H9 (cell line): ENCODE measurements at places on chromosomes 11 and 22.
A peak's percentile ranks its signal among the peaks of the same experiment; 100 is the strongest.

DNA sequence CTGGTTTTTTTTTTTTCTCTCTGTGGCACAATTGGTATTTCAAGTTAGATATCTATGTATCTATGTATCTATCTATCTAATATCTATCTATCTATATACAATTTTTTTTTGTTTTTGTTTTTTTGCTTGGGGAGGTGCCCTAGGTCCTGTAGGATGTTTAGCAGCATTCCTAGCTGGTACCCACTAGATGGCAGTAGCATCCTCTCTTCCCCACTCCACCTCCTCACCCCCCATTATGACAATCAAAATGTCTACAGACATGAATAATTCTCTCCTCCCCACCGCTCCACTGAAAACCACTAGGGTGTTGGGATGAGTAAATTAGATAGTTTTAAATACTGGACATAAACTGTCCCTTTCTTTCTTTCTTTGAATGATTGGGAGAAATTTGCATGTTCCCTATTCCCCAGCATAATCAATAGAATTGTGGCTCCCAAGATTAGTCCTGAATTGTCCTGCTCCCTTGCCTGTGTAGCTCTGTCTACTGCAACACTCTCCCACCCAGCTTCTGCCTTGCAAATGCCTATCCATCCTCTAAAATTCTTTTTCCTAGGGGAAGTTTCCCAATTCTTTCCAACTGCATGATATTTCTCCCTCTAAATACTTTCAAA is 1152.4 kb downstream of the LRRC4C start:
- DNase-seq = no peak

DNA sequence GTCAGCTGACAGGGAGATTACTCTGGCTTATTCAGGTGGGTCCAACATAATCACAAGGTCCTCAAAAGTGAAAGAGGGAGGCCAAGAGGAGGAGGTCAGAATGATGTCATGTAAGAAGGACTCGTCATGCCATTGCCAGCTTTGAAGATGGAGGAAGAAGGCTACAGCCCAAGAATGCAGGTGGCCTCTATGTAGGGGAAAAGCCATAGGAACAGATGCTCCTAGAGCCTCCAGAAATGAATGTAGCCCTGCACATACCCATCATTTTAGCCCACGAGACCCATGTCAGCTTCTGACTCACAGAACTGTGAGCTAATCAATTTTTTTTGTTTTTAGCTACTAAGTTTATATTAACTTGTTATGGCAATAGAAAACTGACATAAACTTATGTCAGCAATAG is 171.1 kb downstream of the DBX1 start:
- DNase-seq = no peak

DNA sequence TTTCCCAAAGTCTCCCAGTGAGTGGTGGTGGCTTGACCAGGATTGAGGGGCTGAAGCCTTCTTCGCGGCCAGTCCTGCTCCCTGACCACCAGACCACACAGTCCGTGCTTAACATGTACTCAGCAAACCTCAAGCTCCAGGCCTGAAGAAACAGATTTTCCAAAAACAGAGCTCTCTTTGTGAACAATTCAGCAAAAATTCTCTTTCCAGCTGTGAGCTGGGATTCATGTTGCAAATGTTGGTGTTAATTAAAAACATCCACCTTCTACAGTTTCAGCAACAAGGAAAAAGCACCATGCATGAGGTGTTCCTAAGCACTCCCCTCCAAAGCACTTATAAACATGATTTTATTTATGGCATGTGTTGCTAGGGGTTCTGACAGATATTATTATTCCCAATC is 129.5 kb downstream of the ETS1 start:
- DNase-seq = no peak

GRCh38 chr11:15826826-15827225 is 529.5 kb downstream of the SOX6 start:
- peak; percentile 84 for DNase-seq

- DNase-seq = no peak
Measured at GRCh38 chr11:69301455-69302401, 7.8 kb downstream of the MYEOV start.

GRCh38 chr11:111438846-111439520 is 59.9 kb upstream of the POU2AF1 start:
- DNase-seq = no peak

DNA sequence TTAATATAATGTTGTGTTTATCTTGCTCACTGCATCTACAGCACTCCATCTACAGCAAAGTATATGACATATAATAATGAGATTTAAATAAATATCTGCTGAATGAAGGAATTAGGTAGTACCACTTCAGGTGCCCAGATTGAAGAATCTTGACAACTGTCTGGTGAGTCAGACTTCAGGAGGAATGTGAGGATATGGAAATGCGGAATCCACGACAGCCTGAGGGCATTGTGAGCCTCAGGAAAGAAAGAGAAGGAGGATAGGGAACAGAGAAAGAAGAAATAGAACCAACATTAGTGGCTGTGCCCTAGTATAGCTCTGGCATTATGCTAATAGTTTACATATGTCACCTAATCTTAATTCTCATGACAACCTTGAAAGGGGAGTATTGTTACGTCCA is 304.4 kb downstream of the AASDHPPT start:
- peak; percentile 33 for DNase-seq

DNA sequence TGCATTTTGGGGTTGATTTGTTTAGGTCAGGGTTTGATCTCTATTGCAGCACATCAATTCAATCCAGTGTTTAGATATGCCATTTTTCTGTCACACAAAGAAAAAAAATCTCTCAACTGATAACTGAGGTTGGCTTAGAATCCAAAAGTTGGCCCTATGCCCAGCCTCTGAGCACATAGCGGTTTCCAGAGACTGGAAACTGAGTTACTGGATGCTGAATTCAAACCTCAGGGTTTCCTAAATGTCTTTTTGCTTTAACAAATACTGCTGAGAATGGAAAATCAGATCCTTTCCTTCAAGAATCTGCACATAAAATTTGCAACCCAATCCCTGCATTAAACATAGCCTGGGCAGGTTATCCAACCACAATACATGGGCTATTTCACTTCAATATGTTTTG is 4.0 kb downstream of the P4HA3 start:
- no peak for DNase-seq

DNA sequence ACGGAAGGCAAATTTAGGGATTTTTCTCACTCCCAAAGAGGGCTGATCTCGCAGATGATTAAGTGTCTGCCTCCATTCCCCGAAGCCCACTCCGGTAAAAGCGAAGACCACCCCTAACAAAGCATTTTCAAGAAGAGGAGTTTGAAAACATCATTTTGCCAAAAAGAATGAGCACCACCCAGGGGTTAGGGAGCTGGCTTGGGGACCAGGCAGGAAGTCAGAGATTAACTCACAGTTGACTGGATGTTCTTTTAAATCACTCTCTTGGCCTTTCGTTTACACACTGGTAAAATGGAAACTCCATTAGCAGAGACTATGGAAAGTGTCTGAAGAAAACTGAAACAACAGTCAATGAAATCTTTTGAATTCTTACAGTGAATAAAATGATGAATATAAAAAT is 7.9 kb upstream of the TRIM44 start:
- DNase-seq = no peak

GRCh38 chr11:16604794-16605388 is 133.6 kb upstream of the C11orf58 start:
- peak; percentile 39 for DNase-seq

DNA sequence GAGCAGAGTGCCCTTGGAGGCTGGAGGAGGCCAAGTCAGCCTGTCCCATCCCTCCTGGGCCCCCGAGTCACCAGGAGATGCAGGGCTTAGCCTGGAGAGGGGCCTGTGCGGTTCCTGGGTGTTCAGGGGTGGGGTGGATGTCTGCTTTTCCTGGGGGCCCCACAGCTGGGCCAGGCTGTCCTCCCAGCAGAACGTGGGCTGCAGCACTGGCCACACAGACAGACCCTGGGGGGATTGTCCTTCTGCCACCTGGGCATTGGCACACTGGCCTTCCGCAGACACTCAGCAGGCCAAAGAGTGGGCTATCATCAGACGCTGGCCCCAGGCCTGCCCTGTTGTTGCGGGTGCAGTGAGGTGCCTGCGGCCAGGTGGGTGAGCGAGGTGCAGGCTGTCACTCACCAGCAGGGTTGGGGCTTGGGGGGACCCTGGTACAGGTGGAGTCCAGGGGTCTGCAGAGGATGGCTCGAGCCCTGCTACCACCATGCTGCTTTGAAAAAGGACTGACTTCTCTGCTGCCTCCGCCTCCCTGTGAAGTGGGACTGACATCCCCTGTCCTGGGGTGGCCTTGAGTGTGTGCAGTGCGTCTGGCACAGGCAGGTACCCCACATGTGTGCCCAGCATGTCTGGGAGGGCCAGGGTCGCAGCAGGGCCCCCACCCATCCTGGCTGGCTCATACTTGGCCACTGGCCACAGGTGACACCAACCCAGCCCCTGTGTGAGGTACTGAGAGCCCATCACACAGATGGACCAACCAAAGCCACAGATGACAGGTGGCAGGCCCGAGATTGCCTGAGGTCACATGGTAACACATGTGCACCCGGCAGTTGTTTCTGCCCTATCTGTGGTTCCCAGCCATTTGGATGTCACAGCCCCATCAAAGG is 39.0 kb upstream of the KCNQ1OT1 start:
- no peak for DNase-seq

GRCh38 chr11:103317118-103317517 is 207.9 kb downstream of the DYNC2H1 start:
- DNase-seq = no peak

GRCh38 chr22:27670701-27671412 is 130.7 kb downstream of the MN1 start:
- peak; percentile 87 for DNase-seq

DNA sequence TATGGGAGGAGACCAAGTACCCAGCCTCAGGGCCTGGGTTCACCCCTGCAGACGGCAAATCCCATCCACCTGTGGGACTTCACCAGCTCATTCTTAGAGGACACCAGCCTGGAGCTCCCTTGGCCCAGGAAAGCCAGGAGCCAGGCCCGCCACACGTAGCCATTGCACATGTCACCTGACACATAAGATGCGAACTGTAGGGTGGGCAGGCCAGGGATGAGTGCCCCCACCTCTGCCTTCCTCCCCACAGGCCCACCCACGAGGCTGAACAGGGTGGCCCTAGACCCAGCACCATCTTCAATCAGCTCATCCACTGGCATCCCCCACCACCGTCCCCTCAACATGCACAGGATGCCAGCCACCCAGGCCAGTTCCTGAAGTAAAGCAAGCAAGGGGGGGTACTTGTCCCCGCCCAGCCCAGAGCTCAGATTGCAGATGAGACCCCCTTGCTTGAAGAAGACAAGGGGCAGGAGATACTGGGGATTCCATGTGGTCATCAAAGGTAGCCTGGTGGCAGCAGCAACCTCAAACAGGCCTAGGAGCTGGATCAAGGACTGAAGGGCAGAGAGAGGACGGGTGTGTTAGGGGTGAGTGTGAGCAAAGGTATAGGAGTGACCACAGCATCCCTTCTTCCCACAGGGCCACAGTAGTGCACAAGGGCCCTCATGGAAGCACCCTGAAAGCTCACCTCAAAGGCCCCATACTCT is 45.6 kb downstream of the IGLL5 start:
- DNase-seq = no peak

- no peak for DNase-seq
Measured at GRCh38 chr22:42596863-42597530, 17.7 kb downstream of the POLDIP3 start.
